CD4-positive, alpha-beta T cell treated with Interleukin-10 for 1 hour (primary cell): ENCODE measurements at places on chromosomes 3 and 15.

- no peak for DNase-seq
Observed at GRCh38 chr3:16151109-16151508, 23.4 kb upstream of the GALNT15 start.

DNA sequence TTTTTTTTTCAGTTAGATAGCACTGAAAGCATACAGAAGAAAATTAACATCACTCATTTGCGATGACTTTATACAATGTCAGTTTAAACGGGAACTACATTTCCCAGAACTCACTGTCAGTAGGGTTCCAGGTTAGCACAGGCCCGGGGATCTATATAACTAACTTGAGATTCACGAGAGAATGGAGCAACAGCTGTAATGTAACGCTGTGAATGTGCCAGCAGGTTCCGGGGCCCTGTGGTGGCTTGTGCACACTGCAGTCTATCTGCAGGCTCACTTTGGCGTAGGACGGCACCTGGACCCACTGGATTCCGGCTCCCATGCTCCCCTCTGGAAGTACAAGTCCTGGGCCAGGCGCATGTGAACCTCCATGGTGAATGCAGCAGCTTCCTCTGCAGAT lies 19.4 kb downstream of the CCR1 start:
- no peak for DNase-seq

DNA sequence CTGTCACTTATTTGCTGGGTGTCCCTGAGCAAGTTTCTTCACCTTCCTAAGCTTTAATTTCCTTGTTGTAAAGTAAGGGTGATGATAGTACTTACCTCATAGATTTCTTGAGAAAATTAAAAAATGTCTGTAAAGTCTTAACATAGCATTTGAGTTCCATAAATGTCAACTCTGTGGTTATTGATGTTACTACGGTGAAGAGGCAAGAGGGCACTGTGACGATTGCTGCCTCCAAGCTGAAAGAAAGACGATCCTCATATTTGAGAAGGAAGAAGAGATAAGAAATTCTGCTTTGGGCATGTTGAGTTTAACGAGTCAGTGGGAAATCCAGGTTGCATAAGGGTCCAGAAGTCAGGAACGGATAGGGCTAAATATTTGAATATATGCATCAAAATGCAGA lies 240.8 kb upstream of the ZPLD1 start:
- no peak for DNase-seq

- no peak for DNase-seq
Observed at GRCh38 chr3:71488882-71489281, 94.6 kb downstream of the FOXP1 start.

DNA sequence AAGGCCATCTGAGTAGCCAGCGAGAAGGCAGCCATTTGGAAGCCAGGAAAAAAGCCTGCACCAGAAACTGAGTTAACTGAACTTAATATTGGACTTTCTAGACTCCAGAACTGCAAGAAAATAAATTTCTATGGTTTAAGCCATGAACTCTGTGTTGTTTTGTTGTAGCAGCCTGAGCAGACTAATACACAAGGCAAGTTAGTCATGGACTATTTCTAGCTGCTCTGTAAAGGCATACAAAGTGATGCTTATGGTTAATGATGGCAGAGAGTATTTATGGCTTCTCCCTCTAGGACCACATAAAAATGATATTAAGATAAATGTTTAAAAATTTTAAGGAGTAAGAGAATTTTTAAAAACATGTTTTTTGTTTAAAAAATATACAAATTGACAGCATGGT lies 37.1 kb downstream of the PROS1 start:
- no peak for DNase-seq
